ENCODE measurements at places on chromosomes 11 and 22. TPM values are rescaled to one million over a fixed set of nuclear protein-coding genes. Genes with fewer than 3 reads are reported as not detected.

The LRRC10B gene
- total RNA-seq, result 1.2 TPM

The ANGPTL5 gene
- total RNA-seq, result not detected

The MAJIN gene
- total RNA-seq, result not detected

The CHRM4 gene
- 2.8 TPM for total RNA-seq

The ACTN3 gene
- not detected for total RNA-seq

The BAIAP2L2 gene
- 5.5 TPM for total RNA-seq

GRCh38 chr11:12802418-12803085 lies 128.3 kb downstream of the TEAD1 start:
- peak; percentile 84 for DNase-seq

DNA sequence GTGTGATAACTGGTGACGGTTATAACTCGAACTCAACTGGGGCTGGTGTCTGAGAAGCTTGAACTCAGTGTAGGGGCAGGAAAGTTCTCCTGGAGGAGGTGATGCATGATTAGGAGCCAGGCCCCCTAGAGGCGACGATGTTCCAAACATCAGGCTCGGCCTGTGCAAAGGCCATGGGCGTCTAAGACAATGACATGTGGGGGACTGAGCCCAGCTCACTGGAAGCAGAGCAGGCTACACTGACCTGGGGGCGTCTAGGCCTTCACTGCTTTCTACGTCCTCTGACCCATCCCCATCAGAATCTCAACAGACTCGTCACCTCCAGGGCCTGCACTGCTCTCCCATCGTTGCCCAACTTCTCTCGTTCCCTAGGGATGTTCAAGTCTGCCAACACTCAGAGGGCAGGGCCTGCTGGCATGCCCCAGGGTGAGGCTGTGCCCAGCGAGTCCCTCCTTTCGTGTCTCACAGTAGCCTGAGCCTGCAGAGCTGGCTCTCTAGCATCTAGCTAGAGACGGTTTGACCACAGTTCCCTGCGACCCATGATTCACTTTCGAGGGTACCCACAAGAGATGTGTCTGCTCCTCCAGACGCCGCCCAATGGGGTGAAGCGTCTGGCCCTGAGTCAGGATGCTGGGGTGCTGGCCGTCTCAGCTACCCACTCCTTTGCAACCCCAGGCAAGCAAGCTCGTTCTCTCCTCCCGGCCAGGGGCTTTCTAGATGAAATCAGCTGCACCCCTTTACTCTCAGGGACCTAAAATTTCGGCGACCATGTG lies 1.1 kb upstream of the ATG16L2 start:
- no peak for DNase-seq

DNA sequence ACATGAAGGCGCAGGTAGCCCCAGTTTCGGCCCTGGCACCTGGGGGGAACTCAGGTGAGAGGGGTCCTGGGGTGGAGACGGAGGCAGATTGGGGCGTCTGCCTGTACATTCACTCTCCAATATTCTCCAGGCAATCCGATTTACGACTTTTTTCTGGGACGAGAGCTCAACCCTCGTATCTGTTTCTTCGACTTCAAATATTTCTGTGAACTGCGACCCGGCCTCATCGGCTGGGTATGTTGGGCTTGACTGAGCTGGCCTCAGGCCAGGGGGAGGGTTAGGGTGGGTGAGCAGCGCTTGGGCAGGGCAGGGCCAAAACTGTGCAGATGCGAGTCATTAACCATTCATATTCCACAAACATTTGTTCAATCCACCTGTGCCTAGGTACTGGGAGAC lies 1.7 kb downstream of the TM7SF2 start:
- DNase-seq, result no peak

- DNase-seq, result no peak
Measured at GRCh38 chr22:50417411-50418210, 57.2 kb downstream of the SBF1 start.

- DNase-seq, result no peak
Measured at GRCh38 chr11:9741260-9741659, 77.4 kb downstream of the SWAP70 start.

- DNase-seq, result no peak
Measured at GRCh38 chr11:88620568-88621130, 283.1 kb upstream of the CTSC start.

- no peak for DNase-seq
Measured at GRCh38 chr11:78642979-78643675, 68.5 kb upstream of the NARS2 start.
